ENCODE measurements at places on chromosomes 12 and 14. TPM values are rescaled to one million over a fixed set of nuclear protein-coding genes. Genes with fewer than 3 reads are reported as not detected.

Gene SP1
- 56.0 TPM for total RNA-seq

Gene SMCO2
- total RNA-seq = 0.88 TPM

Gene TIMELESS
- 4.1 TPM for total RNA-seq

Gene USP44
- total RNA-seq = under 0.01 TPM

Gene ADCK1
- total RNA-seq = 9.1 TPM

Gene FOXG1
- under 0.01 TPM for total RNA-seq

Gene SIX4
- total RNA-seq = 15.6 TPM

Gene CPNE6
- not detected for total RNA-seq

Gene GSC
- 9.4 TPM for total RNA-seq

Gene AICDA
- total RNA-seq = not detected

Gene P2RX2
- total RNA-seq = not detected

Gene C12orf54
- not detected for total RNA-seq

Gene GPX2
- total RNA-seq = not detected

Gene LRRC10
- not detected for total RNA-seq
